ENCODE measurements at places on chromosomes 5 and 9. TPM values are rescaled to one million over a fixed set of nuclear protein-coding genes. Genes with fewer than 3 reads are reported as not detected.

ADGRD2 gene
- total RNA-seq, result not detected

ZBED3 gene
- total RNA-seq, result 7.7 TPM

PAPPA gene
- 12.9 TPM for total RNA-seq

GDA gene
- not detected for total RNA-seq

TMEM38B gene
- total RNA-seq, result 13.8 TPM

ANKRD31 gene
- total RNA-seq, result 0.12 TPM

CFAP157 gene
- total RNA-seq, result 1.0 TPM

MPDZ gene
- total RNA-seq, result 41.6 TPM

DCAF10 gene
- total RNA-seq, result 30.5 TPM

NSG2 gene
- not detected for total RNA-seq

ZNF782 gene
- 5.8 TPM for total RNA-seq
